ENCODE measurements at places on chromosomes 3 and 15.
A peak's percentile ranks its signal among the peaks of the same experiment; 100 is the strongest.

DNA sequence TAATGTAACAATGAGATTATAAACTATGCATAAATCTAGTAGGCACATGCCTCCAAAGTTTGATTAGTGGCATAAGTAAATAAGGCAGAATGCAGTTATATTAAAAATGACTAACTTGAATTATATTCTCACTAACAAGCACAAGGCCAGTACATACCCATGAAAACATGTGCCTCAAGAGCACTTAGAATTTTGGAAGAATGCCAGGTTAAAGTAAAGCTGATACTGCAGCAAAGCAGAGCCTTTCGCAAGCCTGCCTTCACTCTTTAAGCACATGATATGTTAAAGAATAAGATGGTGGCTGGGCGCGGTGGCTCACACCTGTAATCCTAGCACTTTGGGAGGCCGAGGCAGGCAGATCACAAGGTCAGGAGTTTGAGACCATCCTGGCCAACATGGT is 49.0 kb downstream of the KBTBD12 start:
- DNase-seq, result peak; percentile 92

- DNase-seq, result no peak
Observed at GRCh38 chr3:64259636-64260035, 34.4 kb upstream of the PRICKLE2 start.

DNA sequence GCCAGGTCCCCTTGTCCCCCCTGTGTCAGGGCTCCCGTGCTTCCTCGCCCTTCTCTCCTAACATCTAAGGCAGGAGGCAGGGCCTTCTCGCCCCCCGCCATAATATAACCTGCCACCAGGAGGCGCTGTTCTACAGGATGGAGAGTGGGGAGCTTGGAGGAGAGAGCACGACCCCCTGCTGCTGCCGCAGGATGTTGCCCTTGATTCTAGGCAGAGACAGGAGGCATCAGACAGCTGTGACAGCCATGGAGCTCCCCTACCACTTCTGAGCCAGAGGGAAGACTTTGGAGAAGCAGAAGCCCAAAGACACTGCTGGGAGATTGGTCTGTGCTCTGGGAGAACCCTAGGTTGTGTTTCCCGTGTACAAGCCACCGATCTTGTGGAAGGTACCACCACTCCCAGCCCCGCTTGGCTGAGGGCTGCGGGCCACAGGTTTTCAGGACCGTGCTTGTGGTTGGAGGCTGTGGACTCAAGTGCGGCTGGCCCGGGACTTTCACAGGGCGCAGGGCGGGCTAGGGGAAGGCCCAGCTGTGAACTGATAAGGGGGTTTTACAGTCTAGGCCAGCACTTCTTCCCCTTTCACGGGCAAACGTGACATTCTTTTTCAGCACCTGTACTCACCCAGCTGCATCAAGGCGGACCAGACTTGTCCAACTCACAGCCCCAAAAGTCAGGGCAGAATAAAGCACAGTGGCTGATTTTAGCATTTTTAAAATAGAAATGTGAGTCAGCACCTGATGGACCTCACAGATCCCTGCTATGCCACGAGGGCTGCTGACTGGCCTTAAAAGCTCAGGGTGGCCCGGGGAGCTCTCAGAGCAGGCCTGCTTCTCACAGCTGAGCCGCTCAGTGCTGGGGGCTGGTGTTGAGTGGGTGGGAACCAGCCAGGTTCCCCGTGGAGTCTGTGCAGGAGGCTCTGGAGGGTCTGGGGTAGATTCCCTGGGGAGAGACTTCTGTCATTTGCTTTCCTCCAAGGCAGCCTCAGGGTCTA is 2.6 kb upstream of the TIGIT start:
- DNase-seq, result peak; percentile 84

DNA sequence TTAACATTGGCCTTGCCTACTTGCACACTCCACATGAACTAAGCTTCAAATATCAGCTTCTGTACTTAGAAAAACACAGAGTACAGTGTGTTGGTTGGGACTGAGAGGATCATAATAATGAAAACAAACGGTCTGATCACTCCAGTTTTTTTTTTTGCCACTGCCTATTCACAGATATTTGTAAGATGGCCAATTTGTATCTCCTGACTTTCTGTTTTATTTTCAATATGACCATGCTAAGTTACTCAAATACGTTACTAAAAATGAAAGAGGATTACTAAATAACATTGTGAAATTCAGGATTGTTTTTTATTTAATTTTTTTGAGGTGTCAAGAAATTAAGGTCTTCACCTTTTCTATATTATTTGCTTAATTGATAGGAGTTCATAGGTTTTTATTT is 595.1 kb downstream of the TUSC7 start:
- no peak for DNase-seq

GRCh38 chr3:42843713-42844411 is 31.8 kb downstream of the CYP8B1 start:
- DNase-seq, result no peak

DNA sequence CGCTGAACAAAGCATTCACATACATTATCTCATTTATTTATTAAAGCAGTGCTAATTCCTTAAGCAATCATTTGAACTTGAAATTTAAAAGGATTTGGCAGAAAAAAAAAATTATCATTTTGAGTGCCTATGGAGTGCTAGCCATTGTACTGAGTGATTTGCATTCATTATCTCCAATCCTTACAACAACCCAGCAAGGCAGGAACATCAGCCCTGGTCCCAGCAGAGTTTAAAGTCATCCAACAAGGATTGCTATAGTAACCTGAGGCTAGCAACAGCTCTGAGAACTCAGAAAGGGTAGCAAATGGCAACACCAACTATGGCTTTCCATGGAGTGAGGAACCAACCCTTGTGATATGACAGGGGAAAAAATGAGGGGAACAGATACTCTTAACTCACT is 237.6 kb upstream of the SETMAR start:
- no peak for DNase-seq

DNA sequence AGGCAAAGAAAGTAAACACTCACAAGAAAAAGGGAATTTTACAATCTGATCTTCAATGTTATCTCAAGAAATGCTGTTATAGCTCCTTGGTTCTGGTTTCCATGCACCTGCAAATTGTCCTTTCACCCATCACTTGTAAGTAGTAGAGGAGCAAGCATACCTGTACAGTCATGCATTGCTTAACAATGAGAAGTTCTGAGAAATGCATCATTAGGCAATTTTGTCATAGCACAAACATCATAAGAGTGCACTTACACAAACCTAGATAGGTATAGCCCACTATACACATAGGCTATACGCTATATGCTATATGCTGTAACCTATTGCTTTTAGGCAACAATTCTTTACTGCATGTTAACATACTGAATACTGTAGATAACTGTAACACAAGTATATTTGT is 672.3 kb downstream of the FHIT start:
- no peak for DNase-seq

DNA sequence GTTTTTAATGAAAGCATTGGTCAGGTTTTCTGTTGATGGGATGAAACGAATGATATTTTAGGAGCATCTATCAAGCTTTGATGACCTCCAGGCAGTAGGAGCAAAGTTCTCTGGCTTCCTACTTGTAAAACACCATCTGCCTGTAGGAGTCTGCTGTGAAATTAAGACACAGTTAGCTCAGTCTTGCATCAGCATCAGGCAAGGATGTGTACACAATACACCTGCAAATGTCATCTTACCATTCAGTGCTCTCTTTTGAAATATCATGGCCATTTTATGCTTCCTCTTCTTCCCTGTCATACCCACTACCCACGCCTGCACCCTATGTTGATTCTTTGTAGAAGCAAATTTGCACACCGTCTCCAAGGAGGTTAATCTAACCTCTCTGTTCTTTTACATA is 38.2 kb downstream of the B3GALNT1 start:
- DNase-seq, result no peak

- no peak for DNase-seq
Observed at GRCh38 chr3:138509586-138509985, 75.2 kb downstream of the ESYT3 start.

GRCh38 chr3:141500397-141500796 is 13.6 kb downstream of the RASA2 start:
- no peak for DNase-seq

DNA sequence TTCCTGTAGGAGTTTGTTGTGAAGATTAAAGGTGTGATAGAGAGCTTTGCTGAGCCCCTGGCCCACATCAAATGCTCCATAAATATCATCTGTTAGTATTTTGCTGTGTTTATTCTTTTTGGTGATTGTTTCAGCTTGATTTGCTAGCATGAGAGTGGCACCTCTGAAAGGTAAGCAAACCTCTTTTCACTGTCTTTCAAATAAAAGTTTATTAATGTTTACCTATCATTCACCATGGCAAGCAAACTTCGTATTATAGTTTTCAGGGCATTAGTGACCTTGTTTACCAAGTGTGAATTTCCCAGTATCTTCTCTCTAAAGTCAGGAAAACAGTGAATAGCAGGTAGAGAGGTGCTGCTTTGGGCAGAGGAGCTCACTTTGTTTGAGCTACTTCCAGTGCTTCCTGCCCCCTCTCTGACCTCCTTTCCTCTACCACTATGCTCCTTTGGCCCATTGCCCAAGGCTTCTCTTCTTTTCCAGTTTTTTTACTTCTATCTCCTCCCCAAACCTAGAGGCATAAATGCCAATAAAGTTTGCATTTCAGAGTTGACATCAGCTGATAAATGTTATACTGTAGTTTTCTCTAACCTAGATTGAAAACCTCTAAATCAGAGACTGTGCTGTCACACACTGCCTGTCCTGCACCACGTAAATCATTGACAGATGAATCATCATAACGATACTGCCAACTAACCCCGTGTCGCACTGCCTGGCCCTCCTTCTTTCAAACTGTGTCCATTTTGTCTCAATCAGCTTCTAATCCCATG is 569.0 kb downstream of the TUSC7 start:
- DNase-seq, result no peak

DNA sequence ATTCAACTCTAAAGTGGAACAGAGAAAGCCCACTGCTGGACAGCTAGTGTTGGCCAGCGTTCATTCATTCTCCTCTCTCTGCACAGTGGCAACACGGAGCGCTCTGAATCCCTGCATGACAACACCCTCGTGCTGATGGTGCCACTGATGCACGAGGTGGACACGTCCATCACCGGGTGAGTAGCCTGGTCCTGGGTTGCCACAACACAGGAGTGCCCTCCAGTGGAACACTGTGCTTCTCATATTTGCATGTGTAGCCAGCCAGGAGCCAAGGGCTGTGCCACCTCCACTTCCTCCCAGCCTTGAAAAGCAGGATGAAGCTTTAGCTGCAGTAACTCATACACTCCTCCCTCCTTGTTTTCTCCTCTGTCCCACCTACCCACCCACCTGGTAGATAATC is 120.0 kb upstream of the CTDSPL start:
- DNase-seq, result peak; percentile 71

GRCh38 chr3:54870423-54870822 is 57.4 kb downstream of the LRTM1 start:
- peak; percentile 58 for DNase-seq

GRCh38 chr3:113409676-113410075 is 31.6 kb downstream of the CFAP44 start:
- no peak for DNase-seq

DNA sequence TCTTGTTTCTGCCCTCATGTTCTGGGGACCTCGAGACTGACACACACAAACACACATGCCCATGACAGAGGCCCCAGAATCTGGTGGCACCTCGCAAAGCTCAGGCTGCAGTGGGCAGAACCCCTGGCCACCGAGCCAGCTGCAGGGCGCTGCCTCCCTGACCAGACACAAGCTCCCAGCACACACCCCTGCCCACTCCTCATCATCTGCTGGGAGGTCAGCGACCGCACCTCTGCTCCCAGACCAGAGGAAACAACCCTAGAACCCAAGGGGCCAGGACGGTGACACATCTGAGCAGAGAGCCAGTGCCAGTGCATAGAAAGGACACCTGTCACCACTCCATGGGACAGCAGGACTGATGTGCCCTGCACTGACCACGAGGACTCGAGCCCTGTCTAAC is 43.2 kb downstream of the HMCES start:
- no peak for DNase-seq

DNA sequence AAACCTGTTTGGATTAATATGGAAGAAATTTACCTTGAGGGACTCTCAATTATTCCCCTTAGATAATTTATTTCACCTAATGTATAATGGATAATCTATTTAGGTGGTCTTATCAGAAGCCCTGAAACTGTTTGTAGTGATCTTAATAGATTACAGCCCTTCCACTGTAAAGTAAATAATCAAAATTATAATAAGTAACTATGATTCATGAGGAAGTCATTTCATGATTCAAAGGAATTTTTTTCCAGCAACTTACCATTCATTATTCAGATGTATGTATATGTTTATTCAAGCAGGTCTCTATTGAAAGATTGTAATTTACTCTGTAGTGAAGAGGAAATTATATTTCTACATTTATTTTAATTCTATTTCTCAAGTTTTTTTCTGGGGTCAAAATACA is 250.6 kb upstream of the ROBO1 start:
- no peak for DNase-seq

DNA sequence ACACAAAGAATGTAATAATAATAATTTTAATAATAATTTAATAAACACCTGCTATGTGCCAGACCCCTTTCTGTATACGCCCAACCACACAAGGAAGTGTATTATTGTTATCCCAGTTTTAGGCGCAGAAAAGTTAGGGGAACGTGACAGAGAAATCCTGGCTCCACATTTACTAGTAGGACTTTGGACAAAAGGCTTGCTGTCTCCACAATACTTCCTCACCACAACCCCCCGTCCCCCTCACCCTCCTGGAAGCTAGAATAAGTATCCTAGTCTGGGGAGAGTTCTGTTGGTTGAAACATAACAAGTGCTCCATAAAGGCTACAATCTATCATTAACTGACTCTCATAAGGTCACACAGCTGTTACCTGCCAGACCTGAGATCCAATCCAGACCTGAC is 488 bp upstream of the IL17RD start:
- no peak for DNase-seq

- DNase-seq, result no peak
Observed at GRCh38 chr15:34335176-34336032, 2.2 kb downstream of the SLC12A6 start.

DNA sequence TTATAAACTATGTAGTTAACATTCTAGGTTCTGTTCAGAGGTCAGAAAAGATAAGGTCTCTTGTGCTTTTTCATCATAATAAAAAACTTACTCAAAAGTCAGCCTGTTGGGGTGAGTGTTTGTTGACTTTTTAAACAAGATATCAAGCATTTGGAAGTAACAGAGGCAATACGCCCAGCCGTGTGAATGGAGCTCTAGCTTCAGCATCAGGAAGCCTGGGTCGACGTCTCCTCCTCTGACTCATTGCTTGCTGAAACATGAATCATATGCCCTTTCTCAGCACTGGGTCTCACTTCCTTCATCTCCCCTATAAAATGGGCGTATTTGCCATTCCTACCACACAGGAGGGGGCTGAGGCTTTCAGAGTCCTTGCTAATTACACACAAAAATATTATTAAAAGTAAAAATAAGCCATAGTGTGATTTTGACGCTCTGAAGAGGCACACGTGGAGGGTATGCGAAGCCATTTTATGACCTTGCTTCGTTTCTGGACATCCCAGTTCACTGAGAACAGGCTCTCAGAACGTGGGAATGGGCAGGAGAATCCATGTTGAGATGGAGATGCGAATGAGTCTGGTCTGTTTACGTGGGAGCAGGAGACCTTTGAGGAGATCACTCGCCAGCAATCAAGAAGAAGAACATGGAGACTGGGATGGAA is 220.8 kb upstream of the TPRG1 start:
- no peak for DNase-seq
